ENCODE measurements at places on chromosomes 5 and 9.

DNA sequence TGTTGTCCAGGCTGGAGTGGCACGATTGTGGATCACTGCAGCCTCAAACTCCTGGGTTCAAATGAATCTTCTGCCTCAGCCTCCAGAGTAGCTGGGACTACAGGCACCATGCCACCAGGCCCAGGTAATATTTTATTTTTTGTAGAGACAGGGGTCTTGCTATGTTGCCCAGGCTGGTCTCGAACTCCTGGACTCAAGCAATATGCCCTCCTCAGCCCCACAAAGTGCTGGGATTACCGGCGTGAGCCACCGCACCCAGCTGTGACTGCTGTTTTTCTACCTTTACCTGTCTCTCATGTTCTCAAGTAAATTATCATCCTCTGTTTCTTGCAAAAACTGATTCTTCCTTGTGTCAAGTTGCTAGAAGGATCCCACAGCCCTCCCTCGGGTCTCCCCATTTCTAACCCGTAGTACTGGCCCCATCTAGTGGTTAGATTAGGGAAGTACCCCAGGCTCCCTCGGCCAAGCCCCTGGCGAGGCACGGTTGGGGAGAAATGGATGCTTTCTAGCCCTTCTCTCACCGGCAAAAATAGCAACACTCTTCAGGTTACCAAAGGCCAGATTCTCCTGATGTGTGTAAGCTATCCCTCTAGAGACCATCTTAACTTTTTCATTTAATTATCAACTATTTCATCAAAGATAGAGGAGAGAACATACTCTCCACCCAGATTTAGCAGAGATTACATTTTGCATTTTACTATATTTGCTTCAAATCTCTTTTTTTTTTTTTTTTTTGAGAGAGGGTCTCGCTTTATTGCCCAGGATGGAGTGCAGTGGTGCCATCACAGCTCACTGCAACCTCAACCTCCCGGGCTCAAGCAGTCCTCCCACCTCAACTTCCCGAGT, 19.2 kb upstream of the TOR1B start:
- DNase-seq = peak; percentile 91

DNA sequence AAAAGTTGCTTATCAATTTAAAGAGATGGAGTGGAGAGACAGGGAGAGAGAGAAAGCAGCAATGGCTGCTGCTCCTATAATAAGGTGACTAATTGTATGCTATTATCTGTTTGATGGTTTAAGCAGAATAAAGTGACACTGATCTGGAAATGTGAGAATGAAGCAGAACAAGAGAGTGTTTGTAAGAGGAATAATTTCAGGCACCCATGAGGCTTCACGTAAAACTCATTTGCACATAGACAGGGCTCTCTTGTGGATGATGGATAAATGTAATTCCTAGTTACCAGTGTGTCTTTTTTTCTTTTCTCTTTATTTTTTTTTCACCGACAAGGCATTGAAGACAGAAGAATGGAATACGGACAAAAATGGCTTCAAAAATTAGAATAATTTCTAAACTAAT, 228.8 kb upstream of the TYRP1 start:
- no peak for DNase-seq

DNA sequence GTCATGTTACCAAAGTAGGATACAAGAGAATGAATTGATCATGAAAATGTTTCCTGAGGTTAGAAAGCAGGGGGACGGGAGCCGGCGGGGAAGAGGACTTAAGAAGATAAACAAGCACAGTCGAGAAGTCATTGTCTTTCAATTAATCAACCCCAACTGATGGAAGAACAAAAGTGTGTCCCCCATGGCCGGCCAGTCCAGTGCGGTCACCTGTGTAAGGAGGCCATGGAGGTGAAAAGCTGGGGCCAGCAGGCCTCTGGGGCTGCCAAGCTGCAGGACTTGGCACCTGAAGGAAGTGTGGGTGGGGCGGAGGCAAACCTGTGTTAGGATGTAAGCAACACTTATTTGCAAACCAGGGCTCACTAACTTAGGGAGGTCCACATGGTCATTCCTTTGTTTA, 223.3 kb upstream of the TBCA start:
- no peak for DNase-seq

DNA sequence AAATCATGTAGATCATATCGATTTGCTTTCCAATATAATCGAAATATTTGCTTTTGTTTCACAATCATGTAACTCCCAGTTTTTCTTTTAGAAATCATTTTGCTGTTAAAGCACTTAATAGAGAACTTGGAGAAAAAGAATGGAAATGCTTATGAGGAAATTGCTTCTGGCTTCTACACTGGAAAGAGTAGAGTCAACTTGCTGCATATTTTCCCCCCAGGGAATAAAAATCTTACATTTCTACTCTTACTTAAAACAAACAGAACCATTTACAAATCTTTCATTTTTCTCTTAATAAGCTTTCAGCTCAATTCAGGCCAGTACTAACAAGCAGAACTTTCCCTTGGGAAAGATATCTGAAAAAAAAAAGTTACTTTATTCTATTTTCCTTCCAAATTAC, 312.0 kb downstream of the CHSY3 start:
- no peak for DNase-seq

GRCh38 chr5:95842854-95843544, 20.5 kb upstream of the GLRX start:
- peak; percentile 98 for DNase-seq

DNA sequence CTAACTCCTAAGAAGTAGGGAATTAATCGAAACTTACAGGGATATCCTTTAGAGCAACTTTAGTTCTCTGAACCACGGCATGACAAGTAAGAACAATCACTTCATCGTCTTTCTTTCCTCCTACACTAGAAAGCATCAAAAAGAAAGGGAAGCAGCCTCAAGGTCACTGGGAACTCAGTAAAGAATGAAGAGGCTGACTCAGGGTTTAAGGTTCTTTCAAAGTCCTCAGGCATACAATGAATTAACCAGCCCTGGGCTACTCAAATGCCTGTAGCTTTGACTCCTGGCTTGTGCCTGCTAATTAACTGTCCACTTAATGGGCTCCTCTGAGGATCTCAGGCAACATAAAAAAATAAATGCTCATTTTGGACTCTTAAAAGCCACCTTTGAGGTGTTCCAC, 102.0 kb downstream of the TRIM32 start:
- no peak for DNase-seq

GRCh38 chr5:4093236-4093635, 497.6 kb downstream of the IRX1 start:
- no peak for DNase-seq

GRCh38 chr5:133842846-133843611, 125.4 kb downstream of the C5orf15 start:
- no peak for DNase-seq

DNA sequence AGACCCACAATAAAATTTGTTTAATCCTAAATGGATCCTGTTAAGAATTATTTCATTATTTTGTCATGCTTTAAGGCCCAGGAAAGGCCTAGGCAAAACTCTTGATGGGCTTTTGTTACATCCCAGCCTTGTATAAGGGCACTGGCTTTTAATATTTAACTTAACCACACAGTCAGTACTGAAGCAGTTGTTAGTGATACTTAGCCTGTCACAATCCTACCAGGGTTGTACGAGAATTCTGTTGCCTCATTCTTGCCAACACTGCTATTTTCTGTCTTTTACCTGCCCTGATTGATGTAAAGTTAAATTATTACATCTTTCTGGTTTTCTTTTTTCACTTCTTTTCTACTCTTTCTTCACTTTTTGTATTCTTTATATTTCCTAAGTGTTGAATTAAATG, 10.9 kb downstream of the ZNF169 start:
- no peak for DNase-seq

DNA sequence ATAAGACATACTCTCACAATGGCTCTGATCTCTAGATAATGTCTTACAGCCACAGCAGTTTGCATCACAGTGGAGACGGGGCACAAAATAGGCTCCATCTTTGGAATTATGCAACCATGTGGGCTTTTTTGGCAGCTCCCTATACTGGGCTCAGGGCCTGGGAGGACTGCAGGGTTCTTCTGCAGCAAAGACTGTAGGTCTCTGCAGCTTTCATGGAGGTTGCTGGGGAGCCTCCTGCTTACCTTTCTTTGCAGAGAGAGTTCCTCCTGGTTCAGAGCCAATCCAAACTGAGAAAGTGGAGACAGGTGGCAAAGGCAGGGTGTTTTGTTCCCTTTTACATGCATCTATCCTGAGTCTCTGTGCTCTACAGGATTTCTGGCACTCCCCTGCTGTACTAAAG, 558.0 kb downstream of the TLR4 start:
- no peak for DNase-seq

All from hematopoietic multipotent progenitor cell treated with erythropoietin and hydrocortisone succinate and interleukin-3 and kit ligand, for 4 days (in vitro differentiated cells).